ENCODE measurements at places on chromosomes 1 and 21. TPM values are rescaled to one million over a fixed set of nuclear protein-coding genes. Genes with fewer than 3 reads are reported as not detected.

GRCh38 chr1:179917601-179918429 is 35.7 kb downstream of the TOR1AIP1 start:
- peaks cover 16% of the 10 kb centered on the region for H3K4me1 ChIP-seq
- H3K27me3 ChIP-seq: no peaks in the 10 kb centered on the region
- no peak for DNase-seq
- no peak overlapping the region for H3K4me3 ChIP-seq
- peaks cover 20% of the 10 kb centered on the region for H3K36me3 ChIP-seq

GRCh38 chr1:28313702-28314546 is 14.9 kb upstream of the MED18 start:
- no peaks in the 10 kb centered on the region for H3K27me3 ChIP-seq
- no peaks in the 10 kb centered on the region for H3K36me3 ChIP-seq
- no peak for DNase-seq
- H3K27ac ChIP-seq: no peak overlapping the region
- H3K4me3 ChIP-seq: no peak overlapping the region

GRCh38 chr1:178739285-178740045 is 14.4 kb downstream of the RALGPS2 start:
- H3K36me3 ChIP-seq: peaks cover 48% of the 10 kb centered on the region
- H3K27ac ChIP-seq: no peak overlapping the region
- DNase-seq: no peak

GRCh38 chr1:61007534-61008364 is 74.6 kb upstream of the NFIA start:
- no peak overlapping the region for H3K27ac ChIP-seq
- peaks cover 15% of the 10 kb centered on the region for H3K4me1 ChIP-seq
- no peaks in the 10 kb centered on the region for H3K36me3 ChIP-seq
- no peak overlapping the region for H3K4me3 ChIP-seq
- H3K27me3 ChIP-seq: peaks cover 32% of the 10 kb centered on the region

The OR2T35 gene
- total RNA-seq: not detected

The SPRR3 gene
- total RNA-seq: not detected

GRCh38 chr21:46666941-46667740 is 31.7 kb downstream of the PRMT2 start:
- H3K4me3 ChIP-seq: peak overlapping the region; percentile 75
- peaks cover 2% of the 10 kb centered on the region for H3K4me1 ChIP-seq
- no peak for DNase-seq
- H3K36me3 ChIP-seq: peaks cover 11% of the 10 kb centered on the region

Data from progenitor cell of endocrine pancreas (in vitro differentiated cells).